ENCODE measurements at places on chromosomes 2 and 18.

DNA sequence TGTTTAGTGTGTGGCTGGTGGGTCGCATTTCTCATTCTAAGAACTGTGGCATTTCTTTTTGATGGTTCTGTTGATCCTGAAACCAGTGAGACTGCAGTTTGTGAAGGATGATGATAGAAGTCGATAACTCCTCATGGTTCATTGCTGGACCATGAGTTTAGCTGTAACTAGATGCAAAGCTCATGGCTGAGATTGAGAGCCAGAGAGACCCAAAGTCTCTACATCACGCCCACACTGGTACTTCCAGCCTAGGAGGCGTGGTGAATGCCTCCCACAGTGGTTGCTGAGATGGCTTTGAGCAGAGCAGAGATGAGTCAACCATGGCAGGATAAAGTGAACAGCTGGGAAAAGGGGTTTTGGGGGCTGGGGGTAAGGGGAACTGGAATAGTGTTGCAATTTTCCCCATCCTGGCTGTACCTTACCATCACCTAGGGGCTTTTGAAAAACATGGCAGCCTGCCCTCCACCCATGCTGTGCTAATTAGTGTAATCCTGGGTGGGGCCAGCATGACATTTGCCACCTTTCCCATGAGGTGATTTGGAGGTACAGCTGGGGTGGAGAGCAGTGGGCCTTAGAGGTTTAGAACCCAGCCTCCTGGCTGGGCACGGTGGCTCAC lies 24.1 kb downstream of the INPP4A start:
- DNase-seq = no peak

DNA sequence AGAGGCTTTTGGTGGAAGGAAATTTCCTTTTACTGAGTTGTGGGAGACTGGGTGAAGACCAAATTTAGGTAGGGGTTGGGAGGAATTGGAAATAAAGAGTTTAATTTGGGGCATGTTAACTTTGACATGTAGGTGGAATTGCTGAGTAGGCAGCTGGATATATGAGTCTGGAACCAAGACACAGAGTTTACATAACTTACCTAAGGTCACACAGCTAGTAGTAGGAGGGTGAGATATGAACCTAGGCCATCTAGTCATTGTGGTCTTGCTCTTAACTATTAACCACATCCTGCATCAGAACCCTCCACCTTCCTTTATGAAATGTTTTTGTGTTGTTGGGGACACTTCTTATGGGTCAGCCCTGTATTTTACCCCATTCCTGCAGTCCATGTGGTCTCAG lies 113.1 kb downstream of the ICOS start:
- no peak for DNase-seq

DNA sequence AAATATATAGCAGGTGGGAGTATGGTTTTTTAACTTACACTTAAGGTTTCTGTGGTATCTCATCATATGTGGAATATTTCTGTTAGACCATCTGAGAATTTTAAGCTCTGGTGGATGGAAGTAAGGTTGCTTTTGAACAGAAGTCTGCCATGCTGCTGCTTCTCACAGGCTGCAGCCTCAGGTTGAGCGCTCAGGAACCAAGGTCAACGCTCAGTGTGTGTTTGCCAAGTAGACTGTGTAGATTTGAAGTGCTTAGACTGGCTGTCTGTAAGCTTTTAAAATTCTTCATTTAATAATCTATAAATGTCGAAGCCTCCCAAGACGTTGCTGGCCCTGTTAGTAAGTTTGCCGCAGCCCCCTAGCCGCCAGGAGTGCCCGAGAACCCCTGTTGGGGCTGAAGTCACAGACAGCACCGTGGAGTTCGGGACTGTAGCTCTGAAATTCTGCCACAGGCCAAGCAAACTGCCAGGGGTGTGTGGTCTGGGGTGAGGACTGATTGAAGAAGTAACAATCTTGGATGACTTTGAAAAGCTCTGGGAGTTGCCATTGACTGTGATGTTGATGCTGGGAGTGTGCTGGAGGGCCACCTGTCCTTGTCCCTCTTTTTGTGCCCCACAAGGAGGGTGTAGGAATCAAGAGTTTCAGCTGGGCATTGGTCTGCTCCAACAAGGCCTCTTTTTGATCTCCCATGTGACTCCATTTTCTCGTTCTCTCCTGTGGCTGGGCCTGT lies 26.9 kb downstream of the INPP4A start:
- DNase-seq = no peak

GRCh38 chr18:44671914-44672313 lies 8.8 kb upstream of the SETBP1 start:
- DNase-seq = no peak

DNA sequence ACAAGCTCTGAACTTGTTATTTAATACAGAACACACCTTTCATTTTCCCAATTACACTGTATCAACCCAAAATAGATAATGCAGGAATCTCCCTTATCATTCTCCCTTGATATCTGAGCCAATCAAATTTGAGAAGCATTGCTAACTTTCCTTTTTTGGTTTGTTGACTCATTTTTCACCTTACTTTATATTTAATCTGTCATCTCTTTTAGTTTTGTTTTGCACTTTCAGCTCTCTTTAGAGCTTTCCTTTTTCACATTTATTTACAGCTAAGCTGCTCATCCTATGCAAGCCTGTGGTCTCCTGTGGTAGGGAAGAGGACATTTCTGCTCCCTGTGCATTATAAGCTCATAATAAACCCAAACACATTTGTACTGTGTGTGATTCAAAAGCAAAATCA lies 50.1 kb downstream of the ITGAV start:
- no peak for DNase-seq

- no peak for DNase-seq
Measured at GRCh38 chr2:106078096-106078495, 116.0 kb downstream of the UXS1 start.

DNA sequence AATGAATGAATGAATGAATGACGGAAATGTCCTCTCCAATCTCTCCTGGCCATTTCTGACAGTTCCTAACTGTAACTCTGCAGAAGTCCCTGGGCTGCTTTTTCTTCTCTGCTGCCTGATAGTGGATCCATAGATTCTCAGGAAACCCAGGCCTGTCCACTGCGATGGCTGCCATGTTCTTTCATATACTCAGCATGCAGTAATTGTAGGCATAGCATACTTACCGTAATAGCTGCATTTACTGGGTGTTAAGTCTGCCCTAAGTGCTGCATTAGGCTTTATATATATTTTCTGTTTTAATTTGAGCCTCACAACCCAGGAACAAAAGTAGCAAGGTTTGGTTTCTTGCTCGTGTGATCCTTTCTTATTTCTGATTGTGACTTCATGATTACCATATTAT lies 122.9 kb downstream of the DCC start:
- no peak for DNase-seq

DNA sequence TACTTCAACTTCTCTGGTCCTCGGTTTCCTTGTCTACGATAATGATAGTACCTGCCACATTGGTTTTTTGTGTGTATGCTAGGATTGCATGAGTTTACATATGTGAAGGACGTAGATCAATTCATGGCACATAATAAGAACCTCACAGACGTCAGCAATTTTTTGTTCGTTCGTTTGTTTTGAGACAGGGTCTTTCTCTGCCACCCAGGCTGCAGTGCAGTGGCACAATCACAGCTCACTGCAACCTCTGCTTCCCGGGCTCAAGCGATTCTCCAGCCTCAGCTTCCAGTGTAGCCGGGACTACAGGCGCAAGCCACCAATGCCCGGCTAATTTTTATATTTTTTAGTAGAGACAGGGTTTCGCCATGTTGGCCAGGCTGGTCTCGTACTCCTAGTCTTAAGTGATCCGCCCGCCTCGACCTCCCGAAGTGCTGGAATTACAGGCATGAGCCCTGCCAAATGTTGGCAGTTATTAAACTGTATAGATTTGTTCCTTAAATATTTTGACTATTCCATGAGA lies 756 bp upstream of the SLC35F5 start:
- no peak for DNase-seq

DNA sequence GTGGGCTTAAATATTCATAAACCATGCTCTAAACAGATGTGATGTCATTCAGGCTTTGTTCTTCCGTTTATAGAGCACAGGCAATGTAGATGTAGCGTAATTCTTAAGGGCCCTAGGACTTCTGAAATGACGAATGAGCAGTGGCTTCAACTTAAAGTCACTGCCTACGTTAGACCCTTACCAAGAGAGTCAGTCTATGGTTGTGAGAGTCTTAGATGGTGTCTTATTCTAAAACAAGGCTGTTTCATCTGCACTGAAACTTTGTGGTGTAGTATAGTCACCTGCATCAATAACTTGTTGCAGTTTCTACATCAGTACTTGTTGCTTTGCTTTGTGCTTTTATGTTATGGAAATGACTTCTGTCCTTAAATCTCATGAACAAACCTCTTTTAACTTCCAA lies 56.0 kb downstream of the PIK3C3 start:
- DNase-seq = no peak

DNA sequence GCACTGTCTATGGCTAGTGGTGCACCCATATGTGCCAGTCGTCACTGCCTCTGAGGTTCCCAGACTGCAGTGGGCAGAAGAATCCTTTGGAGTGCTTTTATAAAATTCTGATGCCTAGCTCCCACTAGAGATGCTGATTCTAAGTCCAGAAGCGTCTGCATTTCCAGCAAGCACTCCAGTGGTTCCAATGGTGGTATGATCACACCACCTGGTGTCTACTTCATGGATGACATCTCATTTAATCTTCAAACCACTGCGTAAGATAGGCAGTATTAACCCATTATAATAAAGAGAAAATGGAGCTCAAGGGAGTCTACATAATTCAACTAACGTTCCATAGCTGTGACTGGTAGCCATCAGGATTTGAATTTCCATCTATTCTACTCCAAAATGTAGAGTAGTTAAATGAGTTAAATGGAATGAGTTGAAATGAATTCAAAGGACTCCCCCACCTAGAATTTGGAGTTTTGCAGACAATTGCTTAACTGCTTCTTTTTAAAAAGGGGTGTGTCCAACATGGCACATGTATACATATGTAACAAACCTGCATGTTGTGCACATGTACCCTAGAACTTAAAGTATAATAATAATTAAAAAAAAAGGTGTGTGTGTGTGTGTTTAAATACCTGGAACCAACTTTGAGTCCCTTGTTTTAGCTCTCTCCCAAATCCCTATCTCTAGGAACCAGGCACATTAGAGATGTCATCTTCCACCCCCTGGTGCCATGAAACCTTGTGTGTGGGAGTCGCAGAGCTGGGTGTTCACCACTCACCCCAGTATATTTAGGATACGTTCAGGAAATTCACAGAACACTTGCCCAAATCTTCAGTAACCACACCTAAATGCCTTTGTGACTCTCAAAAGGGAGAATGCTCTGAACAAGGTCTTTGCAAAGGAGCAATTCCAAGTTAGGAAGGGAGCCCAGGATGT lies 14.1 kb downstream of the LAMA3 start:
- no peak for DNase-seq

- DNase-seq = no peak
Measured at GRCh38 chr2:138712212-138712979, 67.8 kb downstream of the NXPH2 start.

- DNase-seq = no peak
Measured at GRCh38 chr2:195049372-195050031, 607.5 kb upstream of the SLC39A10 start.

DNA sequence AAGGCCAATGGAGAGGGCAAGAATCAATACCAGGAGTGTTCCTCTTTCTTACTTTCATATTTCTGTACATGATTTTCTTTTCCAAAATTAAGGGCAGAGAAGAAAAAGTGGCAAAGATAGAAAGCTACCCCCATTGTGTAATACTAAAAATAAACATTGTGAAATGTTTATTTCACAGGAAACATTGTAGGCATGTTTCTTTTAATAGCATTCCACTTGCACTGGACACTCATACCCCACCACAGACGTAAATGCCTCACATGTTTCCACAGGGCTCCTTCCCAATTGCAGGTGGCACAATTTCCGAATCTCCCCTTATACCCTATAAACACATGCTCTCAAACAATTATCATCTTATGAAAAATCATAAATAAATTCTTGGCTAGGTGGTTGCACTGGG lies 645.1 kb upstream of the SETBP1 start:
- no peak for DNase-seq

GRCh38 chr18:23578891-23579653 lies 7.2 kb downstream of the NPC1 start:
- no peak for DNase-seq

DNA sequence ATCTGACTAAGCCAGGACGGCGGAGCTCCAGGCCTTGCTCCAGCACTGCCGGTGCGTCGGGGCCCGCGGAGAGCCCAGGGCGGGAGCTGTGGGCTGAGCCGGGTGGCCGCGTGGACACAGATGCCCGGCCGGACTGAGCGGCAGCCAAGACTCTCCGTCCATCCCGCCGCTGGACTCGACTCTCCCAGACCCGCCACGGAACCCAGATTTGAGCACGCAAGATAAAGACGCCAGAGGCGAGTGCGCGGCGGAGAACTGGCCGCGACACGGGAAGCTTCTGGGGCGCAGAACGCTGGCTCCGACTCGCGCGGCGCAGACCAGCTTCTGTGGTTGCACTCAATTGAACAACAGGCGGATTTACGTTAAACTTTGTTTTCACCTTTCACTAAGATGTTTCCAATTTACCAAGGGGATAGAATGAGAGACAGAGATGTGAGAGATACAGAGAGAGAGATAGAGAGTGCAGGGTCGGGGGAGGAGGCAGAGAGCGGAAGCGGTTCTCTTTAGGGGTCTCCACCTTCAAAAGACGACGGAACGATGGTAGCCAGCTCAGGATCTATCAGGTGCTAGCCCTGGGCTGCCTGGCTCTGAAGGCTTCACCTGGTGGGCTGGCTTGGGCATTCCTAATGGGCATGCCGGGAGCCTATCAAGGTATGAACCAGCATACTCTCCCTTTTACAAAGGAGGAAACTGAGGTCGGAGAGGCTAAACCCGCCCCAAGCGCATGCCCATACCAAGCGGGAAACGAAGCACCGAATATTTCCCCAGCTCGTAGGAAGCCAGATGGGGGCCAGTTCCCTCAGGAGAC lies 10.4 kb upstream of the EN1 start:
- no peak for DNase-seq

GRCh38 chr2:14673351-14673875 lies 40.9 kb downstream of the LRATD1 start:
- DNase-seq = no peak

- DNase-seq = no peak
Measured at GRCh38 chr2:218422403-218423086, 3.6 kb downstream of the VIL1 start.
